ENCODE measurements at places on chromosomes 11 and 22.

DNA sequence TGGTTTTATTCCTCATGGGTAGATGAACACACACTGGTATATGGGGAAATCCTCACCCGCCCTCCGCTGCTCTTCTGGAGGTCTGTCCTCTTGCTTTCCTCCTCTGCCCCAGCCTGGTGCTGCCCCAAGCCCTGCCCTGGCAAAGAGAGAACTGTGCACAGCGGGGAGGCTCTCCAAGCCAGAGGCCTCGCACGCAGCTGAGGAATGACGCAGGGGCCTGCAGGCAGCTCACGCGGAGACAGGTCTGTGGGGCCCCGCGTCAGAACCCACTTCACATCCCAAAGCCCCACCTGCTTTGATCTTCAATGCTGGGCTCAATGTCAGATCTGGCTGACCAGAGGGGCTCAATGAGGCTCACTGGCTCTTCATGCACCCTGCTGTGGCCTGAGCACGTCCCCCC is 10.0 kb downstream of the GATD1 start:
- DNase-seq, result no peak

GRCh38 chr11:69775163-69775755 is at the start of gene FGF4:
FGF4 (minus strand) TSS chr11:69775341; CDS start chr11:69775084, 257 bp downstream.
- DNase-seq, result no peak

DNA sequence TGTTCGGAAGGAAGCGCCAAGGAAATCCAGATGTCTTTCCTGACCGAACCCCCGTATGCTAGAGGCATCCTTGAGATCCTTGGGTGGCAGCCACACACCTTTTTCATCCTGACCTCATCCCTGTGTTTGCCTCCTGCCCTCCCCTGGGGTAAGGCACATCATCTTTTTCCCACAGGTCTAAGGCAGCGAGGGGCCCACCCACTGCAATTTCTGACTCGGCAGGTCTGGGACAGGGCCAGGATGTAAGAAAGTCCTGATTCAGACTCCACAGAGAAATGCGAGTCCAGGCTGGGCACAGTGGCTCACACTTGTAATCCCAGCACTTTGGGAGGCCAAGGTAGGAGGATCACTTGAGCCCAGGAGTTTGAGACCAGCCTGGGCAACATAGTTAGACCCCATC is 10.5 kb downstream of the ZMAT5 start:
- no peak for DNase-seq

DNA sequence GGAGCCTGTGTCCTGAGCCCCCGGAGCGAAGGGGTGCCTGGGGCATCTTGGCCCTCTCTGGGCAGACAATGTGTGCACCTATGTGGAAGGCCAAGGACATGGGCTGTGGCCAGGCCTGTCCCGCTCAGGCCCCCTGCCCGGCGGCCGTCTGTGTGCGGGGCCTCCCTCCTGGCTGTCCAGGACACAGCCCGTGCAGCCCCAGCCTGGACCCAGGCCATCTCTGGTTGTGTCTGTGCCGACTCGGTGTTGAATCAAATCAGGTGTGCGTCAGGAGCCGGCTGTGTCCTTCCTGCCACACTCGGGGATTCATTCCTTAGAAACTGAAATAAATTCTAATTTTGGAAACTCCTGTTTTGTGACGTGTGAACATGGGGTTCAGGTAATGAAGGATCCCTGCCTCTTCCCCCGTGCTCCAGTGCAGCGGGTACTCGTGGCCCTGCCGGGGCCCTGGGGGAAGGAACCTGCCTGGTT is 1.5 kb upstream of the SELENOO start:
- no peak for DNase-seq

DNA sequence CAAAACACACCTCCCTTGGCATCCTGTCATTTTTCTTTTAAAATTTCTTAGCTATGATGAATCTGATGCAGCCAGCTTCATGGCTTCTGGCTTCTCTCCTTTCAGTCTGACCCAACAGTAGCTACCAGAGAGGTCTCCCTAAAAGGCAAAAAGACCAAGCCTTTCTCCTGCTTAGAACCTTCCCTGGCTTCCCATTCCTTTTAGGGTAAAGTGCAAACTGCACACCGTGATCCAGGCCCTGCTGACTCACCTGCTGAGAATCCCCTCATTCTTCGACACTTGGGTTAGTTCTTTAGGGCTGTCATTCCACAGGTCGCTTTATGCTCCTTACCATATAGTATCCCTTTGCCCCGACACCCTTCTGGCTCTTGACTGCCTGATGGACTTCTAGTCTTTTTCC is 362.4 kb downstream of the MIAT start:
- DNase-seq, result peak; percentile 75

GRCh38 chr11:62538470-62539237 is 8.0 kb downstream of the AHNAK start:
- DNase-seq, result no peak

DNA sequence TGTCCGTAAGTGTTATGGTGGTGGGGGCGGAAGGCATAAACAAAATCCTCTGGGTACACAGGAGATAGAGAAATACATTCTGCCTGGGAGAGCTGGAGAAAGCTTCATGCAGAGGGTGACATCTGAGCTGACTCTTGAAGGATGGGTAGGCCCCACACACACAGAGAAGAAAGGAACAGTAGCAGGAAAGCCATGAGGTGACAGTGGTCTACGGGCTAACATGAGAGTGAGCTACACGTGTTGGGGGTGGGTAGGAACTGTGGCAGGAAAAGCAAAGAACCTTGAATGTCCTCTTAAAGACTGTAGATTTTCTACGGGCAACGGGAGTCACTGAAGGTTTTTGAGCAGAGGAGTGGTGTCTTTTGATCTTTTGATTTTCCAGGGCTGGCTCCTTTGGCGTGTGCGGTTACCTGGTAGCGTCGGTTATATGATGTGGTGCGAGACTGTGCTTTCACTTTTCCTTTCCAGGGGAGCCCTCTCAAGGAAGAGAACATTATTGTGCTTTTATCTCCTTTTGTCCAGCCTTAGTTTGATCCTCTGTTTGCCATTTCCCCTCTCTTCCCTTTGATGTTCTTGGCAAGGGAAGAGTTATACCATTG is 39.7 kb downstream of the ADAMTS8 start:
- no peak for DNase-seq

DNA sequence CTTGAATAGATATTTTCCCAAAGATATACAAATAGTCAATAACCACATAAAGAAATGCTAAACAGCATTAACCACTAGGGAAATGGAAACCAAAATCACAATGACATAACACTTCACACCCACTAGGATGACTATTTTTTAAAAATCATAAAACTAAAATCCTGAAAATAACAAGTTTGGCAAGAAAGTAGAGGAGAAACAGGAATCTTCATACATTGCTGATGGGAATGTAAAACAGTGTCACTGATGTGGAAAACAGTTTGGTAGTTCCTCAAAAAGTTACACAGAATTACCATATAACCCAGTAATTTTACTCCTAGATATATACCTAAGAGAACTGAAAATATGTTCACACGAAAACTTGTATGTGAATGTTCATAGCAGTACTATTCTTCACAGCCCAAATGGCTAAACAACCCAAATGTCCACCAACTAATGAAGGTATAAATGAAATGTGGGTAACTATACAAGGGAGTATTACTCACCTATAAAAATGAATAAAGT is 12.5 kb downstream of the PICALM start:
- no peak for DNase-seq

DNA sequence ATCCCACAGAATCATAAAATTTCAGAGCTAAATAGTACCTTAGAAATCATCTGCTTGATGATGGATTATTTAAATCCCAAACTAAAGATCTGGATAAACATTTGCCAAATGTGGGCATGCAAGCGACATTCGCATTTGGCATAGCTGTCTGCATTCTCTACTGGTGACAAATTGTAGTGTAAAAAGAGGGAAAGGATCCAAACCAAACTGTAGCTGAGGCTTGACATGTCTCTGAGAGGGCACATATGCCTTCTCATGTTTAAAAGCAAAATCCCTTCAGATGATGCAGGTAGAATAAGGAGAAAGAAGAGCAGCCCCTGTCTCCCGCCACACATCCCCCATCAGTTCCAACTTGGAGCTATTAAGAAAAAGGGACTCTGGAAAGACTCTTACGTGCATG is 257.5 kb upstream of the MTNR1B start:
- DNase-seq, result peak; percentile 22

DNA sequence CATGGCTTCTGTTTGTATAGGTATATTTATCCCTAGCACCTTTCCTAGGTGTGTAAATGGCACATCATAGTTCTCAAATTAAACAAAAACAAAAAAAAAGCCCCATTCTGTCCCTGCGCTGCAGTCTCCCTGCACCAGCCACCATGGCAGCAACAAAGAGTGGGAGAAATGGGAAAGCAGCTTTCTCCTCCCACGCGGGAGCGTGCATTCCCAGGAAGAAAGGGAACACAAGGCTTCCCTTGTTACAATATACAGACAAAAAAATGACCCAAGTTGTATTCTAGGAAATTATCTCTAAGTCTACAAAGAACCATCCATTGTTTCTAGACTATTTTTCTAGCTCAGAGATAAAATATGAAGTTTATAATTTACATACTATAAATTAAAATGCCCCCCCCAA is 16.1 kb upstream of the TMPRSS5 start:
- no peak for DNase-seq

DNA sequence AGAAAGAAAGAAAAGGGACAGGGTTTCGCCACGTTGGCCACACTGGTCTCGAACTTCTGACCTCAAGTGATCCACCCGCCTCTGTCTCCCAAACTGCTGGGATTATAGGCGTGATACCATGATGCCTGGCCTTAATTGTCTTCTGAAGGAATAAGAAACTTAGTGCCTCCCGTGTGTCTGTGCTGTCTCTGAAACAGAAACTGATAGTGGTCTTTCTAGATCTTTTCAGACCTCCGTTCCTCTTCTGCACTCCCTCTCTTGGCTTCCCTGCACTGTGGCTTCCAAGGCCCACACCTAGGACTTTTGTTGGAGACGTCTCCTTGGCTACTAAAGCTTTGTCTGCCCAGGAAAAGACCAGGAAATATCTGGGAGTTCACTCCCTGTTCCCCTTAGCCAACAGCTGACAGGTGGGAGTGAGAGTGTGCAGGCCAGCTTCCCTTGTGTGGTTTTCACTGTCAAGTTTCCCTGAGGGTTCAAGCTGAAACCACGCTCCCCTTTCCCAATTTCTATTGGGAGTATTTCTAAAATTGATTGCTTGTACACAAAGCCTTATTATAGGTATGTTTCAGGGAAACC is 10.1 kb upstream of the HTR3B start:
- no peak for DNase-seq

DNA sequence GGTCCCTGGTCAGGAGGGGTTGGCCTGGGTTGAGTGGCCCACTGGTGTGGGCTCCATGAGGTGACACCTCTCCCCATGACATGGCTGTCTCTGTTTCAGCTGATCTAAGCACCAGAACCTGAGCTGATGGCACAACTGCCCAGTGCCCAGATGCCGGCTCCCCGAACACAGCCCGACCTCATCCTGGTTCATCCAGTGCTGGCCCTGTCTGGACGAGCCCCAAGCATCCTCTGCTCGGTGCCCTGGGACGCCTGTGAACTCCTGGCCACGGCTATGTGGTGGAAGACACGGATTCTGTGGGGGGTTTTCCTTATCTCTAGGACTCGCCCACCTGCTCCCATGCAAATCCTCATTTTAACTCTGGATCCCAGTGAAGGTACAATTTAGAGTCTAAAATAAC is 389.2 kb downstream of the SHANK2 start:
- no peak for DNase-seq

DNA sequence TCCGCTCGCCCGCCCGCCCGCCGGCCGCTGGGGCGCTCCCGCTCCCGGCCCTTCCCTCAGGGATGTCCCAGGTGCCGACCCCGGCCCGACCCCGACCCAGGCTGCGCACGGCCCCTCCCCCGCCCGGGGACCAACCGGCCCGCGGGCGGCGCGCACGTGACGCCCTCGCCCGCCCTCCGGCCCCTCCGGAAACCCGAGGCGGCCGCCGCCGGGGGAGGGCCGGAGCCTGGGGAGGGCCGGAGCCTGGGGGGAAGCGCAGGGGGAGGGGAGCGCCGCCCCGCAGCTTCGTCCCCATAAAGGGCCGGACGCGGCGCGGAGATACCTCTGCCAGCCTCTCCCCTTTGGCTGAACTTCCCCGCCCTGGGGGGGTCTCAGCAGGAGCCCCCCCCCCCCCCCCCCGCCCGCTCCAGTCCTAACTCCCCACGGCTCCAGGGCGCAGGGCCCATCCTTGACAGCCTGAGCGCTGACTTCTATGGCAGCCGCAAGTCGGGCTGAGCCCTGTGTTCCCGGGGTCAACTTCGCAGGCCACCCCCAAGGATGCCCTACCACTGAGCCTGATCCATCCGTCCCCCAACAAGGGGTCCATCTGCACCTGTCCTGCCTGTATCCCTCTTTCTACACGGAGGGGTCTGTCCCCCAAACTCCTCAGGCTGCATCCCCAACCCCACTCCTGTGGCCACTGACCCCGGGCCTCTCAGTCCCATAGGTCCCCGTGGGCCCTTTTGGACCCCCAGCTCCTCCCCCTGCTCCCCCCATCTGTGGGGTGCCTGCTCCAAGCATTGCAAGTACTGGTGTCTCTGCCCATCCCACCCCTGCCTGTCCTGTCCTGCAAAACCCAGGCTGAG is at the start of gene MAPK12:
TSS of gene MAPK12 (minus strand) at position 69 of the 845 bp plus-strand sequence. CDS start 174 bp downstream, outside the sequence.
- DNase-seq, result peak; percentile 48

- DNase-seq, result no peak
Observed at GRCh38 chr11:70146299-70146698, 56.8 kb upstream of the FADD start.

DNA sequence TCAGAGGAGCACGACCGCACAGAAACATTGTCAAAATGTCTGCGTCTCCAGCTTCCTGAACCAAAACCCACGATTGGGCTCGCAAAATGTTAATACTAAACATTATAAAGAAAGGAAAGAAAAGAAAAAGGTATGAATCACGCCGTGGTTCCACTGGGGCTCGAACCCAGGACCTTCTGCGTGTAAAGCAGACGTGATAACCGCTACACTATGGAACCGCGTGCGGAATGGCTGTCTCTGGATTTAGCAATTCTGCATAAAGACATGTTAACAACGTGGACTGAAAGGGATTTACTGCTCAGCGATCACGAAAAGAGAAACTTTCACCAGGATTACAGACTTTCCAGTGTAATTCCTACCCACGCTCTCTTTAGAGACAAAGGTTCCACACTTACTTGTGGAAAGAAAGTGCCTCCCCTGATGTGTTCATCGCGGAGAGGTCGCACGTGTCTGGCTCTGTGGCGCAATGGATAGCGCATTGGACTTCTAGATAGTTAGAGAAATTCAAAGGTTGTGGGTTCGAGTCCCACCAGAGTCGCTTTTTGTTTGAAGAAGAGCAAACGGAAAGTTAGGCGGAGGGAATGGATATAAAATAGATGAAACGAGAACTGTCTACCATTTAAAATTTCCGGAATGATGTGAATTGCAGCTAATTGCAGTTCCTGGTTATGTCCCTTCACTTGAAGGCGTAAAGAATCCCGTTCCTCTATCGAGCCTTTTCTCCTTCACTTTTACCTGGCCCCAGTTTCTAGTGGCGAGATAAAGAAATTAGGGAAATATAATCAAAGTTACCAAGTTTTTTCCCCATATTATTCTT is 39.7 kb downstream of the OR4D9 start:
- peak; percentile 95 for DNase-seq

All from fibroblast of skin of abdomen (primary cell).